ENCODE measurements at places on chromosomes 7 and 10. TPM values are rescaled to one million over a fixed set of nuclear protein-coding genes. Genes with fewer than 3 reads are reported as not detected.

Gene CTAGE4
- not detected for total RNA-seq

Gene GIMAP4
- not detected for total RNA-seq

Gene RET
- total RNA-seq, result 0.56 TPM

Gene USP6NL
- 10.8 TPM for total RNA-seq

Gene TSPAN15
- 102 TPM for total RNA-seq

Gene HOXA9
- 0.41 TPM for total RNA-seq

Gene INSYN2A
- 1.6 TPM for total RNA-seq

Gene TLX1
- total RNA-seq, result not detected

Gene RTKN2
- total RNA-seq, result 0.83 TPM

Gene OR9A4
- total RNA-seq, result not detected

Gene ENO4
- 0.35 TPM for total RNA-seq

Gene CADPS2
- total RNA-seq, result 0.03 TPM

Gene ADAP1
- 4.1 TPM for total RNA-seq

Gene UTF1
- not detected for total RNA-seq

Gene FRAT1
- 1.1 TPM for total RNA-seq

Gene AGMO
- 0.77 TPM for total RNA-seq

Gene SH2D4B
- total RNA-seq, result 0.06 TPM

Gene AKR1C3
- 1,121 TPM for total RNA-seq

Gene ADRB1
- 0.91 TPM for total RNA-seq

Gene SLIT1
- 0.07 TPM for total RNA-seq

Gene FGFBP3
- 2.6 TPM for total RNA-seq
